ENCODE measurements at places on chromosomes 7 and 10. TPM values are rescaled to one million over a fixed set of nuclear protein-coding genes. Genes with fewer than 3 reads are reported as not detected.

The CPA4 gene
- 0.11 TPM for total RNA-seq

- no peak for DNase-seq
Observed at GRCh38 chr10:67735430-67735829, 39.4 kb upstream of the CTNNA3 start.

- DNase-seq = no peak
Observed at GRCh38 chr10:90845726-90846125, 12.1 kb downstream of the HTR7 start.

GRCh38 chr10:25786161-25786560 lies 147.9 kb upstream of the MYO3A start:
- DNase-seq = no peak
